ENCODE measurements at places on chromosomes 5 and 9.

GRCh38 chr5:53368516-53368915, 111.9 kb upstream of the FST start:
- no peak for DNase-seq

- DNase-seq: no peak
These were observed 247.1 kb upstream of the ANKRD55 start for GRCh38 chr5:56480078-56480704.

DNA sequence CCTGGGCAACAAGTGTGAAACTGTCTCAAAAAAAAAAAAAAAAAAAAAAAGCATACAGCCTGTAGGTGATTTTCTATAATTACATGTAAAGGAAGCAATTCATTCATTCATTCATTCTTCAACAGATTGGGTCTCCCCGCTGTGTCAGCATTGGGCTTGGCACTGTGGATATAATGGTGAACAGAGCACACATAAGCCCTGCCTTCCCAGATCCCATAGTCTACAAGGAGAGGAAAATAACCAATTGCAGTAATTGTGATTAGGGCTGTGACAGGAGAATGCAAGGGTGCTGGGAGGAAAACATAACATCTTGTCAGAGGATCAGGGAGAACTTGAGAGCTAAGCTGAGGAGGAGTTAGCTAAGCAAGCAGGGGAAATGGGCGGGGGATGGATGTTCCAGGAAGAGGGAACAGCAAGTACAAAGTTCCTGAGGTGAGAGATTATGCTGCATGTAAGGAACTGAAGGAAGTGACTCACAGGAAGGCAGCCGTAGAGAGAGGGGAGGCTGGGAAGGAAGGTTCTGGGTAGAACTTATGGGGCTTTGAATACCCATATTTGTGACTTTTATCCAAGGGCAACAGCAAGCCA, 24.0 kb upstream of the KLF9 start:
- DNase-seq: peak; percentile 65

DNA sequence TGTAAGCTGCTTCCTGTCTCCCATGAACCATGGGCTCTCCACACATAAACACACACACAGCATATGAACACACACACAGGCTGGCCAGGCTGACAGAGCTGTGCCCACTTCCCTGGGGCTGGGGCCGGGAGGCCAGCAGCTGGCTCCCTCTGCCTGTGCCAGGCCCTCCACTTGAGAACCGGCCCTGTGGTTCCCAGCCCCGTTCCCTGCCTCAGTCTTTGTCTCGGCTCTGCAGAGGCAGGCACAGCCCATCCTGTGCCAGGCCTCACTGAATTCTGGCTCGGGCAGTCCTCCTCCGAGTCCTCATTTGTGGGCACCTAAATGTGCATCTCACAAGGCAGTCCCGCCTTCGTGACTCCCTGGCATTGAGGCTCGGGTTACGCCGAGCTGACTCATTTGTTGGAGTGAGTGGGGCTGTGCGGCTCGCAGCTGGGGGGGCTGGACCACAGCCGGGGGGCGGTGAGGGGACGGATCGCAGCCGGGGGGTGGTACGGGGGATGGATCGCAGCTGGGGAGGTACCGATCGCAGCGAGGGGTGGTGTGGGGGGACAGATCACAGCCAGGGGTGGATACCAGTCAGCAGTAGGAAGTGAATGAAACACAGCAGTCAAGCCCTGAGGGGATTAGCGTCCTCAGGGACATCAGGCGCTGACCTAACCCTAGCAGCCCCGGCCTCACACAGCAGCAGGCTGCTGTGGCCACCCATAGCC, 72.3 kb downstream of the PSMB7 start:
- DNase-seq: no peak

DNA sequence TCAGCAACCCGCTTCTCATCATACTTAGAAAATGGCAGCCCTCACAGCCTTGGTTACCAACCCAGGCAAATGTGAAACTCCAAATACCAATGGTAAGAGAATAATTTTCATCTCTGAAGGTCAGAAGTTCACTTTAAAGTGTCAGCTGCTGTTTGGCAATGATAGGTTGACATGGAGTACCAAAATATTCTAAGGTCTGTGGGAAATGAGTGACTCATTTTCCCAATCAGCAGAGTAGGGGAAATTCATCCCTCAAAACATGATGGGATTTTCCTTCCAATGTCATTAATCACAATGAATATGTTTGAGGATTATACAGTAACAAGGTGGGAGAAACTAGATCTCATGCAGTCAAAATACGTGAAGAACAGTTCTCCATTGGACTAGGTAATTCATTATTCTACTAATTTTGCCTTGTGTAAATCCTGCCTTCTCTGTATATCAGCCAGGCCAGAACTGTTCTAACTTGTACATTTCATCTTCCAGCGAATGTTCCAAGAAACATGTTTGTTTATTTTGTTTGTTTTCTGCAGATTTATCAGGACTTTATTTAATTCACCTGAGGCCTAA, 53.1 kb upstream of the ERBIN start:
- no peak for DNase-seq

- no peak for DNase-seq
These were observed 4.2 kb downstream of the ZBTB43 start for GRCh38 chr9:126809068-126809467.

DNA sequence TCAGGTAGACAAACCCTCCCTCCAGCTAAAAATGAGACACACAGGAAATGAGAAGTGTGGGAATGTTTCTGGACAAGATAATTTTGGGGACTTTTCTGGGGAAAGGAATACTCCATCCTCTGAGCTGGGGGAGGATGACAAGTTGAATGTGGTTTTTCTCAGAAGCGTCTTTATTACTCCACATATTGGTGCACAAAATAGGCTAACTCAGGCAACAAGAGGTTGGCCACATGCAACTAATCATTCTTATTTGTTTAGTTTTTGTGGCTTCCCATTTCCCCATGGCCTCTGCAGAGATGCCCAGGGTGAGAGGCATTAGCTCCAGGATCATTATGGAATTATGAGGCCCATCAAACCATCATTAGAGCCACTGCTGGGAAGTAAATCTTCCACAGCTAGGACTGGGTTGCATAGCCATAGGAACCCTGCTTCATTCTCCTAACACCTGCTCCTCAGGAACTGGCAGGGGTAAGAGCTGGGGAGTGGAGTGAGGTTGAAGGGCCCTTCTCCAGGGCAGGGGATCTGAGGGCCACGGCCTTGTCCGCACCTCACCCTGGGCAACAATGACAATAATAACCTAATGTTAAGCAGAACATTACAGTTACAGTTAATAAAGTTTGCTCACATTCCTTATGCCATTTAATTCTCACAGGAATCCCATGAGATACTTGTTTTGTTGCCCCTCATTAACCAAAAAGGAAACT, 9.3 kb upstream of the SIL1 start:
- DNase-seq: no peak
